ENCODE measurements at places on chromosomes 3 and 15.
A peak's percentile ranks its signal among the peaks of the same experiment; 100 is the strongest.

- DNase-seq = no peak
Measured at GRCh38 chr3:37214076-37214475, 39.7 kb upstream of the LRRFIP2 start.

DNA sequence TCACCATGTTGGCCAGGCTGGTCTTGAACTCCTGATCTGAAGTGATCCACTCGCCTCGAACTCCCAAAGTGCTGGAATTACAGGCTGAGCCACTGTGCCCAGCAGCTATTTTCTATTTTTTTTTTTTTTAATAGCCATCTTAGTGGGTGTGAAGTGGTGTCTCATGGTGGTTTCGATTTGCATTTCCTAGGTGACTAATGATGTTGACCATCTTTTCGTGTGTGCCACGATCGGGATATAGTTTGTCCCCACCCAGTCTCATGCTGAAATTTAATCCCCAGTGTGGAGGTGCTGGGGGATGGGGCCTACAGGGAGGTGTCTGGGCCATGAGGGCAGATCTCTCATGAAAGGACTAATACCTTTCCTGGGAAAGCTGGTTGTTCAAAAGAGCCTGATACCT lies 41.8 kb upstream of the MUC13 start:
- DNase-seq = no peak

GRCh38 chr3:185318141-185318540 lies 44.8 kb upstream of the MAP3K13 start:
- no peak for DNase-seq

GRCh38 chr3:117928836-117929235 lies 1105.8 kb downstream of the IGSF11 start:
- no peak for DNase-seq

GRCh38 chr3:60339304-60339703 lies 911.9 kb downstream of the FHIT start:
- no peak for DNase-seq

GRCh38 chr15:48976444-48977088 lies 12.8 kb upstream of the SHC4 start:
- no peak for DNase-seq

GRCh38 chr3:139225548-139225947 lies 118.3 kb upstream of the MRPS22 start:
- DNase-seq = no peak

DNA sequence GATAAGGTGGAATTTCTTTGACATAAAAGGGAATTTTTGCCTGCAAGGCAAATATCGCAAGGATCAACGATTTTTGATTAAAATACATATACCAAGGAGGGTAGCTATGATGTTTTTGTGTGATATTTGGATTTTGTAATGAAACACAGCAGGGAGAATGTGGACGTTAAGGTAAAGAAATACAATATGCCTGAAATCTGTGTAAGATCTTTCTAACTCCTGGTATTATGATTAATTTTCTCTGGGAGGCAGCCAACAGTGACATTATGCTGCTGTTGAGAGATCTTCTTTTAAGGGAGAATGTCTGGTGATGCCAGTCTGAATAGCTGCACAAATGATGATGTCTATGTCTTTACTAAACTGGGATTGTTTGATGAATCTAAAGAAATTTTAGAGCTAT lies 972.2 kb downstream of the SQOR start:
- no peak for DNase-seq

GRCh38 chr3:188062216-188062615 lies 91.7 kb upstream of the LPP start:
- DNase-seq = no peak

- no peak for DNase-seq
Measured at GRCh38 chr3:78221300-78221699, 1181.4 kb downstream of the ROBO2 start.

GRCh38 chr3:123335007-123335670 lies 113.8 kb downstream of the ADCY5 start:
- peak; percentile 10 for DNase-seq

GRCh38 chr15:37618353-37618752 lies 316.1 kb upstream of the TMCO5A start:
- no peak for DNase-seq

- DNase-seq = no peak
Measured at GRCh38 chr3:174202116-174202515, 657.0 kb upstream of the NAALADL2 start.

DNA sequence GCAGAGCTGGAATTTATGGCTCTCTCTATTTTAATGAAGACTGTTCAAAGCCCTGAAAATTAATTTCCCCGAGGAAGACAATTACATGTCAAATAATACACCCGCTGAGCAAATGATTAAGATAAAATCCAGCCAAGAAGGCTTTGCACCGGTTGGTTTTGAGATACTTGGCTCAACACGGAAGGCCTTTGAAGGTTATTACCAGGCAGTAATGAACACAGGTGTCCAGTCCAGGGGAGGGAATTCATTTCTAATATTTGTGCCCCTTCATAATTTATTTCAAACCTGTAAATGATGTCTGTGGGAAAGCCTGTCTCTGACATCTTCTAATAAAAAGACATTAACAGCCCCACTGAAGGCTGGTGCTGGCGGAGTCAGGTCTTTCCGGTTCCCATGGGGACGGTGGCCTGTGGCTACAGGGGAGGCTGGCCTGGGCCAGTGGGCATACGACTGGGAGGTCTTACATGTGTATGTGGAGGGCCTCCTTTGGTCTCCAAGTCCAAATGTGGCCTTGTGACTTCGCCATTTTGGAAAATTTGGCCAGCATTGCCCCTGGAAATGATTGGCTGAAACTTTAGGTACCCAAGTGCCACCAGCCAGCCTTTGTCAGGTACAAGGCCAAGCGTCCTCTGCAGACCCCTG lies 49.9 kb upstream of the IQSEC1 start:
- DNase-seq = peak; percentile 12

- no peak for DNase-seq
Measured at GRCh38 chr3:176522436-176522835, 674.8 kb downstream of the TBL1XR1 start.

DNA sequence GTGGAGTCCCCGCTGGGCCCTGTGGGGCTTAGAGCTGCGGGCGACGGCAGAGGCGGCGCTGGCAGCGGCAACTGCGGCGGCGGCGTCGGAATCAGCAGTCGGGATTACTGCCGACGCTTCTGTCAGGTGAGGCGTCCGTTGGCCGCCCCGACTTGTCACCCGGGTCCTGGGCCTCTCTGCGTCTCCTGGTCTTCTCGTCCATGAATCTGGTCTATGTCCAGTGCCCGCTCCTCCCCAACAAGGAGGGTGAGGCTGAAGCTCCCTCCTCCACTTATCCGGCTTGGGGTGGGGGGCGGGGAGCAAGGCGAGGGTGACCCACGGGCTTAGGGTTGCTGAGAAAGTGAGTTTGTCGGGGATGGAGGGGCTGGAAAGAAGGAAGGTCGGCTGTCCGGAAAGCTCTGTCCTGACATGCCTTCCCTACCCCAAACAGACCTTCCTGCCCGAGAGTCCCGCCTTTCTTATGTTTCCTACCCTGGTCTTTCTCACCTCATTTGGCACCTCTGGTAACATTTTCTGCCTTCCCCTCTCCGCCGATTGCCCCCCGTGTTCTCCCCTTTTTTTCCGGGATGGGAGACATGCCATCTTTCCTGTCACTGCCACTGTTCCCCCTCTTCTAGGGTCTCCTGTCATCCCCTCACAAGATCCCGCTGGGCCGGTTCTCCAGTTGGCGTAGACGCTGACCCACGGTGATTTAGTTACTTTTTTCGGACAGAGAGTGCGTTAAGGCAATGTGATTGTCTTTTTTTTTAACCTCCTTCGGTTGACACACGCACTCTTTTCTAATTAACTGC lies 520 bp downstream of the ZNF654 start:
- DNase-seq = no peak

- no peak for DNase-seq
Measured at GRCh38 chr15:78149805-78150751, 916 bp downstream of the IDH3A start.

- DNase-seq = no peak
Measured at GRCh38 chr15:73394782-73395181, 26.0 kb upstream of the HCN4 start.

GRCh38 chr3:16480861-16481545 lies 32.5 kb downstream of the RFTN1 start:
- no peak for DNase-seq

- DNase-seq = no peak
Measured at GRCh38 chr3:70740872-70741271, 428.4 kb upstream of the MDFIC2 start.

- DNase-seq = no peak
Measured at GRCh38 chr15:47741082-47741481, 23.8 kb downstream of the SEMA6D start.

- DNase-seq = no peak
Measured at GRCh38 chr15:45630917-45631691, 3.7 kb upstream of the SQOR start.

DNA sequence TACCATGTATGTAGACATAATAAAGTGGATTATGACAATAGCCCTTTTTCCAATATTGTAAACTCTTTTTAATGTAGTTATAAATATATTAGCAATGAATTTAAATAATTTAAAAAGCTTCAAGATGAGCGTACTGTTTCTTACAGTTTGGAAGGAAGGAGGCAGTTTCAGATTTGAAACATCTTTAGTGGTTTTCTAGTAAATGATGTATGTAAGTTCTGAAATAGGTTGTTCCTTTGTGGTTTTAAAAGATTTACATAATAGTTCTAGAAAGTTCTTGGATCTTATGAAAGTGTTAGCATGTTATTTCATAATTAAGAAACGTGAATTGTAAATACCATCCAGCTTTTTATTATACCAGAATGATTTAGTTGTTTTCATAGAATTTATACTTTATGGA lies 16.0 kb downstream of the DNAJC19 start:
- DNase-seq = no peak

DNA sequence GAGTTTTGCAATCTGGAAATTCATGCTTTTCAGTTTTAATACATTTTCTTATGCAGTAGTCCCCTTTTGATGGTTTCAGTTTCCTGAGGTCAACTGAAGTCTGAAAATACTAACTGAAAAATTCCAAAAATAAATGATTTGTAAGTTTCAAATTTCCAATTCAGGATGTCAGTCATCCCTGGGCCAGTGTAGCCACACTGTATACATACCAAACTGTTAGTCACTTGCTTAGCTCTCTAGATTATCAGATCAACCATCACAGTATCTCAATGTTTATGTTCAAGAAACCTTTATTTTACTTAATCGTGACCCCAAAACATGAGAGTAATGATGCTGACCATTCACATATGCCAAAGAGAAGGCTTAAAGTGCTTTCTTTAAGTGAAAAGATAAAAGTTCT lies 715.5 kb downstream of the GBE1 start:
- no peak for DNase-seq

DNA sequence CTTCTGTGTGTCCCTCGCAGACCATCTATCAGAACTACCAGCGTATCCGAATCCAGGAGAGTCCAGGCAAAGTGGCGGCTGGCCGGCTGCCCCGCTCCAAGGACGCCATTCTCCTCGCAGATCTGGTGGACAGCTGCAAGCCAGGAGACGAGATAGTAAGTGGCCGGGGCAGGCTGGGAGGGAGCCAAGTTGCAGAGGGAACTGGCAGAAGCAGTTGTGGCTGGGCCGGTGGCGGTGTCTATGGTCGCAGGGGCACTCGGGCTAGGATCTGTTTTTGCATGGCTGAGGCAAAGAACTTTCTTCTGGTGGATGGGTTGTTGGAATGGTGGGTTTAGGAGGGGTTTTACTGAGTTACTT lies 10.1 kb downstream of the MCM2 start:
- no peak for DNase-seq

DNA sequence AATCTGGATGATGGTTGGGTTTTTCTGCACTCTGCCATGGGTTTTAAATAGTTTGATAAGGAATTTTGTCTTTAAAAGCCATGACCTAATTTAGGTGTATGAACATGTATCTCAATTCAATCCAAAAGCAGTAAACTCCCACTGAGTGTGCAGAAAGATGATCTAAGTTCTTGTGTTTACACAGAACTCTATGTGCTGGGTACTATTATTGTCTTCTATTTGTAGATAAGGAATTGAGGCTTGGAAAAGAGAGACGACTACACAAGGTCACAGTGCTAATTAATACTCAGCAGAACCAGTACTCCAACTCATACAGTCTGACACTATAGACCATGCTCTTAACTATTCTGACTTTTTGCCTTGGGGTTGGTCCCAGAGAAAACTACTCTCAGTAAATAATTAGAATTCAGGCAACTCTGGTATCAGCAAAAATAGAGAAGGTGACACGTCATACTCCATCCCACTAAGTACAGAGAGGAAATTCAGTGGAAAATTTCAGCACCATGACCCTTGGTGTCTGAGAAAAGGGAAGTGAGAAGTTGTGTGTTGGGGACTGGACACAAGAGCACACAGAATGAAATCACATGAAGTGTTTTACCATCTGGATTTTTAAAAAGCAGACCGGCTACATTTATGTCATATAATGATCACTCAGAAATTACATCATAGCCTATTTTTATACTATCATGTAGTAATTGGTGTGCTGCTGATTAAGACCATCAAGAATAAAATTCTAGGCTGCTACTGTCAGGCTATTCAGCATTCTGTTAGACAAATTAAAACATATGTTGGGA lies 18.3 kb upstream of the MYH15 start:
- no peak for DNase-seq

DNA sequence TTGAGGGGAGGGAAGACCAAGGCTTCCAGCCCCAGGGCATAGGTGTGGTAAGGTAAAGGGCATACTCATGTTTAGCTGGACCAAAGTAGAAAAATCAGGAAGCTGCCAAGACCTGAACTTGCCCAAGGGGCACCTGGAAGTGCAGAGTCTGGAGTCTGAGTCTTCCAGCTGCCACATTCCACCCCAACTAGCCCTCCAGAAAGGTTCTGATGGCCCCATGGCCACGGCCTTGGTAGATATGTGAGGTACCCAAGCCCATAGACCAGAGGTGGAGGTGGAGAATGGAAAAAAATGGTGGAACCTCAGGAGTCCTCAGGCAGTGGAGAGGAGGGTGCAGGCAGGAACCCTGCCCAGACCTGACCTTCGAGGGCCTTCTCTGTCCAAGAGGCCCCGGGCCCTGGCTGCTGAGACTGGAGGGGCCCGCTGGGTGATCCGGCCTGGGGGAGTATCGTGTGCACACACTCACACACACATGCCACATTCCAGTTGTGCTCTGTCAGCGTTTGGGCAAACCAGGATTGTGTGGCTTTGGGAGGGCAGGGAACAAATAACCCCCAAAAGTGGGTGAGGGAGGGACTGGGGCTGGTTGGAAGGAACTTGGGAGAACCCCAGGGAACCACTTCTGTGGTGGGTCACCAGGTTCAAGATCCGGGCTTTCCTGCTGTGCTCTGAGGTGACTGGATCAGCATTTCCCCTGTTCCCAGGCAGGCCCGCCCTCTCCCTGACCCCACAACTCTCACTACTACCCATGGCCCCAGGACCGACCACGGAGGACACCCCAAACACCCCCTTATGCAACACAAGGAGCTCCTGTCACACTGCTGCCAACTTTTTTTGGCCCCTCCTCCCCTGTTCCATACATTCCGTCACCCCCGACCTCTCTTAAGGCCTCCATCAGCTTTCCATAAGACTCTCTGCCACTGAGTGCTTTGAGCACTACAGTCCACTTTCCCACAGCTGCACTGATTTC lies 11.6 kb downstream of the MYL3 start:
- peak; percentile 28 for DNase-seq

- DNase-seq = no peak
Measured at GRCh38 chr15:99618941-99619411, 53.2 kb downstream of the MEF2A start.

GRCh38 chr15:59221511-59222505 lies 15.2 kb downstream of the LDHAL6B start:
- no peak for DNase-seq
